Retina (tissue), 1 donor: ENCODE measurements at places on chromosomes 4 and X.

DNA sequence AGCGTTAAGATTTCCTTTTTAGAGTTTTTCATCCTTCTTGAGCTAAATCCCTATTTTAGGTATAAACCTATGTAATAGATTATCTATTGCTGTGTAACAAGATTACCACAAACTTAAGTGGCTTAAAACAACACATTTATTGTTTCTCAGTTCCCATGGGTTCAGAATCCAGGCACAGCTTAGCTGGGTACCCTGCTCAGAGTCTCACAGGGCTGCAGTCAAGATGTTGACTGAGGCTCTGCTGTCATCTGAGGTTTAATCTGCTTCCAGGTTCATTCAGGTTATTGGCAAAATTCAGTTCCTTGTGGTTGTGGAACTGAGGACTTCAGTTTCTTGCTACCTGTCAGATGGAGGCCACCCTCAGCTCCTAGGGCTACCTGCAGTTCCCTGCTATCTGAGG lies 60.9 kb downstream of the GK start:
- no peak for DNase-seq

- DNase-seq, result no peak
Observed at GRCh38 chr4:152968806-152969394, 32.8 kb downstream of the FHDC1 start.

GRCh38 chrX:989959-990510 lies 222.4 kb downstream of the CRLF2 start:
- DNase-seq, result peak; percentile 93

- no peak for DNase-seq
Observed at GRCh38 chrX:138791551-138791950, 80.0 kb upstream of the FGF13 start.

- DNase-seq, result no peak
Observed at GRCh38 chrX:3010532-3010931, 4.2 kb downstream of the ARSH start.

DNA sequence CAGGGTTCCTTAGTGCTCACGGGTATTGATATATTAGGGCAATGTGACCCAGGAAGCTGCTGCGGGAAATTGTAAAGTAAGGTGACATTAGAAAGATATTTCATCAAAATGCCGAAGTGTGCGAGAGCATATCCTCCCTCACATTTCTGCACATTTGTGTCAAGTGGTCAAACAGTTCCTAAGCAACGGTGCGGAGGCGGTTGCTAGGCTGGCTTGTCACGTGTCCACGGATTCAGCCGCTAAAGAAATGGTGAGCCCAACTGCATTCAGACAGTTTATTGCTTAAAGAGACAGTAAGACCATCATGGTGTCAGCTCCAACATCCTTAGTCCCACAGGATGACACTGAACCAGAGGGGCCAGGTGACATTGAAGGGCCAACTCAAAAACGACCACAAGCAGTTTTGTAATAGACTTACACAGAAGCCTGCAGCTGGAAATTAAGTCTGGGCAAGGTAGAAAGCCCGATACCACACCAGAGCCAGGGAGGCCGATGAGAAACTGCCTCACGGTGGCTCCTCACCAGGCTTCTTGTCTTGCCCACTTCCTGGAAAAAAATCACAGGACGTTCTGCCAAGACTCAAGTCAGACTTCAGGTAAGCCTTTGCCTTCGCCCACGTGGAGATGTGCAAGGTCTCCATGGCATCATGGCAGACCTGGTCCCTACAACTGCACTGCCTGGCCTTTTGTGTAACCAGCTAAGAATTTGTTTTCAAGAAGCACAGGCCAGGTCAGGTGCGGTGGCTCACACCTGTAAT lies 50.4 kb downstream of the USP11 start:
- peak; percentile 58 for DNase-seq

- no peak for DNase-seq
Observed at GRCh38 chr4:7778510-7779431, 160.9 kb downstream of the AFAP1 start.

DNA sequence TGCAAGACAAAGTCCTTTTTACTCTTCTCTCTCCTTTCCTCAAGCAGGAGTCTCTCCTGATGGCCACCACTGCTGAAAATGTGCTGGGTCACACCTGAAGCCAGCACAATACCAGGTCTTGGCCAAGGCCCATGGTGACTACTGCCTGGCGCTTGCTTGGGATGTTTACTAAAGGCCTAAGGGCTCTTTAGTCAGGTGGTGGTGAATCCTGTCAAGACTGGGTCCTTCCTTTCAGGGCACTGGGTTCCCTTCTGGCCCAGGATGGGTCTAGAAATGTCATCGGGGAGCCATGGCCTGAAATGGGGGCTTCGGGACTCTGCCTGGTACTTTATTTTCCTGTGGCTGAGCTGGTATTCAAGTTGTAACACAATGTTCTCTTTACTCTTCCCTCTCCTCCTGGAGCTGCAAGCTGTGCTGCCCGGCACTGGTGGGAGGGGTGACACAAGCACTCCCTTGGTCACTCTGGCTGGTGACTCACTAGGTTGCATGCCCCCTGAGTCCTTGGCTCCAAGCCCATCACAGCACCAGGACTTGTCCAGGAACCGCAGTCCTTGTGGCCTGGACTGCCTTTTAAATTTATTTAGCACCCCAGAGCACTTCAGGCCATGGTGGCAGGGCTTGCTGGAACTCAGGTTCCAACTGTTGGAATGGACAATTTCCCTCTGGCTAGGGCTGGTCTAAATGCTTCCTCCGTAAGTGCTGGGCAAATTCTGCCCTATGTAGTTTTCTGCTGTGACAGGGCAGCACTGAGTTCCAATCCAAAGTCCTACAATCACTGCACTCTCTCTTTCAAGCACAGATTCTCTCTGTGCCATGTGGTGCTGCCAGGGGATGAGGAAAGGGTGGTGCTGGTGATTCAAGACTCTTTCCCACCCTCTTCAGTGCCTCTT lies 11.3 kb downstream of the ARL13A start:
- DNase-seq, result no peak

DNA sequence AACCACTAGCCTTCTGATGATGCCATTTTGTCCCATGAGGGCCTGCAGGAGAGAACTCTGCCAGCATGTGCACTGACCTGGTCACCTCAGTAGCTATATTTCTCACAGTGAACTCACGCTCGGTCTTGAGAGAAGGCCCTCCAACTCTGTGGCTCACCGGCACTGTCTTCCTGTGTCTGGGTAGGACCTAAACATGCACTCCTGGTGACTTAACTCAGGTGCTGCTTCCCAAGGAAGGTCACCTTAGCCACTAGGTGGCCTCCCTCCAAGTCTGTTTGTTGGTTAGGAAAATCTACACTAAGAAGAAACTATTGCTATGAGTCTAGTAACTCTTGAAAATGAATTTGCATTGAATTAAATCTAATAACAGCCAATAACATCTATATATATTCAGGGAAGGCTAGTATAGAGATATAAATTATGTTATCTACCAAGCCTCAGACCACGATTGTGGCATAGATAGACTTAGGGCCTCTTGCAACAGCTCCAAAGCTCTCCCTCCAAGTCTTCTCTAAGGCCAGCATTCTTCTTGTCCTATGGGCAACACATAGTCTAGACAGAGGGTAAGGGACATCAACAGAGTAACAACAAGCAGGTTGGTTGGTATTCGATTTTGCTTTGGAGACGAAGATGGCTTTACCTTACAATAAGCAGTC lies 24.7 kb downstream of the TLR10 start:
- DNase-seq, result no peak

GRCh38 chr4:77349364-77349763 lies 192.4 kb downstream of the CCNG2 start:
- no peak for DNase-seq

DNA sequence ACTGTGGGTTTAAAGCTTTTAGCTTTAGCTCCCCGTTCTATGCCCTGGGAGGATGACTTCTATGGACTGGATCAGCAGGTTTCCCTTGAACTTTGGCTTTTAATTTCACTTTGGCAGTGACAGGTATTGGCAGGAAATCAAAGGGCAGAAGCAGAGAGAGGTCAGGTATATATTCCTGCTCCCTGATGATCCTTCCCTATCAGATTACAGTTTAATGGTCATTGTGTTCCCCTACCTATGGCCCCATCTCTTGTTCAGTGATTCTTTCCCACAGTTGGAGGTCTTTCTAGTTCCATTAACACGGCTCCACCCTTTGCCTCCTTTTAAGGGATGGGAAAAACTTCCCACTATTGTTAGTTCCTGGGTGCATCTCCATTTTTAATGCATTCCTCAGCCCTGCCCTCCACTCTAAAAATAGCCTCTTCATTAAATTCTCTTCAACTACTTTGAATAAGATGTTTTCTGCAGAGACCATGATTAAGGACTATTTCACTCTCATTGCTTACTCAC lies 107.8 kb upstream of the TMEM47 start:
- DNase-seq, result no peak

GRCh38 chr4:154519214-154519613 lies 27.6 kb upstream of the DCHS2 start:
- DNase-seq, result no peak

DNA sequence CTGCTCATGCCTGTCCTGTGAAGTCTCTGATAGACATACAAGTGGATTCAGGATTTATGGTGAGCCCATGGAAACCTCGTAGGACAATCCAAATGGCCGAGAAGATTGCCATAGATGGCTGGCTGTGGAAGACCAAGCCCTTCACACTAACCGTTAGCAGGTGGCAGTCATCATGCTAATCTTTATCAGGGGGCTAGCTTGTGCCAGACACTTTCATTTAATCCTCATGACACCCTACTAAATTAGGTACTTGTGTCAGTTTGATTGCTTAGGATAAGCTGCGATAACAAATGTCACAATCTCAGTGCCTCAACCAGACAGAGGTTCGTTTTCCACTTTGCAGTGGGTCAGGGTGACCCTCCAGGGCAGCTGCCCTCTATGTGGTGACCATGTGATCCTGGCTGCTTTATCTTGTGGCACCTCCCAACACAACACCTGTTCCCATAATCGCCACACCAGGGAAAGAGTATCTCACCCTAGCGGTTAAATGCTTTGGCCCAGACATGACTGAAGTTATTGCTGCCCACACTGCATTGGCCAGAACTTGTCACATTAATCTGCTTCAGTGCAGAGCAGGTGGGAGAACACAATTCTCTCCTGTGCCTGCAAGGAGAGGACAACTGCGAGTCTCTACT lies 60.8 kb downstream of the REPS2 start:
- peak; percentile 11 for DNase-seq

DNA sequence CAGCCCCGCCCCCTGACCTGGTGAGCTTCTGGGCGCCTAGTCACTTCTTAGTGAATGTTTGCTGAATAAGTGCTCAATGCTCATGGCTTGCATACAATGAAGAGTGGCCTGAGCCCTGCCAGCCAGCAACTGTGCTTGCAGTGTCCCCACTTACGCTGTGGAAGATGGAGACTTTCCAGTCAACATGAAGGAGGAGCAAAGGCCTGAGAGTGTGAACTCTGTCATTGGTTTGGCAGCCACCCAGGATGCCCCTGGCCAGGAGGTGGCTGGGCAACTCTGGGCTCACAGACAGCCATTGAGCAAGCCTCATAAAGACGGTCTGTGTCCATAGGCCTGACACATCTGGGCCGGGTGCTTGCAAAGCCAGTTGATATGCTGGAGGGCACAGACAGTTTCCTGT lies 72.1 kb upstream of the MAMLD1 start:
- no peak for DNase-seq

DNA sequence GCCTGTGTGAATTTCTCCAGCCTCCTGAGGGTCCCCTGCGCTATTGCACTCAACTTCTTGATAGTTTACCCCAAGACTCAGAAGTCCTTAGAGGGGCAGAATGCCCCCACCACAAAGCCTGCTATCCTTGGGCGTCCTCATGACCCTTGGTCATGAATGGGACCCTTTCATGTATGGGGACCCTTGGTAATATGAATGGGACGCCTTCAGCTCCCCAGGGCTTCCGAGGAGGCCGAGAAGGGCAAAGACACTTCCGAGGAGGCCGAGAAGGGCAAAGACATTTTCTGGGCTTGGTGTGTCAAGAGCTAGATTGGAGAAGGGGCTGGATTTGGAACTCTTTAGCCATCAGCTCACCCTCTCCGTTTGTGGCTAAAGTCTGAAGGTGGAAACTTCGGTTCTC lies 8.6 kb downstream of the SHOX start:
- DNase-seq, result no peak

- no peak for DNase-seq
Observed at GRCh38 chr4:184282251-184282713, 64.6 kb upstream of the ENPP6 start.

DNA sequence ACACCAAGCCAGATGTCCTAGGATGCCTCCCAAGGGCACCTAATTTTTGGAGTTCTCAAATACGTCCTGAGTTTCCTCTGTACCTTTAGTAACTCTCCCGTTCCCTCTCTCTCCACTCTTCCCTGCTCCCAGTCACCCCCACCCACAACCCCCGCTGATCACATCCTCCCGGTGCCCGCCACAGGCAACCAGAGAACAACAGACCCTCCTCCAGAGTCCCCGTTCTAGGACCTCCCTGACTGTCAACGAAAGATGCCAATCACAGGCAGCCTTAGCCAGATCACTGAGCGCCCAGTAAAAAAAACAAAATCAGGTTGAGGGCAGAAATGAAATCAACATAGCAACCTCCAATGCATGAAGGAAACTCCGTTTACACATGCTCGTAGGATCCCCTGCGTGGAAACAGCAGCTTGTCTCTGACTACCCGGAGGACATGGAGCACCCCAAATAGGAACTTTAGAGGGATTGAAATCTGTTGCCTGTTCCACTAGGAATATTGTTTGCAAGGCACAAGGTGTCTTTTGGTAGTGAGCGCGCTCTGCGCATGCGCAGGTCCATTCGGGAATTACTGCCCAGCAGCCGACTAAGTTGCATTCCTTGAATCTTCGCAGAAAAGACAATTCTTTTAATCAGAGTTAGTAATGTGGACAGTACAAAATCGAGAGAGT lies at the start of gene GABRB1:
Gene GABRB1 (plus strand): TSS at position 557 of the 668 bp plus-strand sequence.
- peak; percentile 82 for DNase-seq

DNA sequence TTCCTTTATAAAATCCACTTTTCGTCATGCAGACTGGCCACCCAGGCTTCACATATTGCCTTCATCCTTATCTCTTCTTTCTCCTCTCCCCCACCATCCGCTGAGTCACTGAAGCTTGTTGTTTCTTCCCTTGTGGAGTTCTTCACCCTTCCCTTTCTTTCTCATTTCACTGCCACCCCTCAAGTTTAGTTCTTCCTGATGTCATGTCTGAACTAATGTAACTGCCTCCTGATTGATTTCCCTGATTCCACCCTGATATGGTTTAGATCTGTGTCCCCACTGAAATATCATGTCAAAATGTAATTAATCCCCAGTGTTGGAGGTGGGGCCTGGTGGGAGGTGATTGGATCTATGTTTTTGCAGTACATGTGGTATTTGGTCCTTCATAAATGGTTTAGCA lies 151.4 kb downstream of the CPEB2 start:
- no peak for DNase-seq

GRCh38 chrX:152907084-152907651 lies 9.3 kb downstream of the ZNF185 start:
- DNase-seq, result peak; percentile 67

- DNase-seq, result no peak
Observed at GRCh38 chrX:39559229-39559628, 538.5 kb downstream of the BCOR start.

- no peak for DNase-seq
Observed at GRCh38 chr4:152081024-152081423, 320.2 kb upstream of the GATB start.
